ENCODE measurements at places on chromosomes 12 and 14. TPM values are rescaled to one million over a fixed set of nuclear protein-coding genes. Genes with fewer than 3 reads are reported as not detected.

DNA sequence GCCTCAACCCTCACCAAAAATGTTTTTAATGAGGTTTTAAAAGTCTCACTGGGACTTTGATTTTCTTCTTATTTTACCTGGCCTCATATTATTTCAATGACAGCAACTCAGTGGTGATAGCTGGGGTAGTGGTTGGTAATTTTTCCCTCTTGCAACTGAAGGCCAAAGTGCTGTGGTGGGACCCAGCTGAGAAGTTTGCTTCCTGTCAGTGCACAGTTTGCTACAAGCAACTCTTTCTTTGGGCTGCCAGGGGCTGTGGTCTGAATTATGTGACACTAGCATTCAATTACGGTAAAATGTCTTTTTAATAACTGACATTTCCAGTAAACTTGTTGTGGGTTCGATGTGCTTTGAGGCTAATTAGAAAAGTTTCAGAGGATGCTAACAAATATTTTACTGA is 65.3 kb downstream of the IFNG start:
- no peak for DNase-seq

- no peak for DNase-seq
These were observed 106.6 kb upstream of the NOS1 start for GRCh38 chr12:117468016-117468415.

DNA sequence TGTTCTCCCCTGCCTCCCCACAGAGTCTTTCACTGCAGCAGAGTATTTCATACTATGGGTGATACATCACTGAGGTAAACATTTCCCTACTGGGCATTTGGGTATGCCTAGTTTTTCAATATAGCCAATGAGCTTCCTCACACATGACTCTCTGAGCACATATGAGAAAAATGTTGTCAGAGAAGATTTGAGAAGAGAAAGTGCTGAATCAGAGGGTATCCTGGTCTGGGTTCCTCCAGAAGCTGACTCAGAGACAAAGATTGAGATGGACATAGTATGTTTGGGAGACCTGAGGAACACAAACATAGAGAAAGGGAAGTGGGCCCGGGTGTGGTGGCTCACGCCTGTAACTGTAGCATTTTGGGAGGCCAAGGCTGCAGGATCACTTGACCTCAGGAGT is 12.6 kb downstream of the SLC8B1 start:
- peak; percentile 57 for DNase-seq

Gene MANSC1
- total RNA-seq: 0.26 TPM

Gene SERPINA1
- total RNA-seq: not detected
